ENCODE measurements at places on chromosomes 2 and 18. TPM values are rescaled to one million over a fixed set of nuclear protein-coding genes. Genes with fewer than 3 reads are reported as not detected.

DNA sequence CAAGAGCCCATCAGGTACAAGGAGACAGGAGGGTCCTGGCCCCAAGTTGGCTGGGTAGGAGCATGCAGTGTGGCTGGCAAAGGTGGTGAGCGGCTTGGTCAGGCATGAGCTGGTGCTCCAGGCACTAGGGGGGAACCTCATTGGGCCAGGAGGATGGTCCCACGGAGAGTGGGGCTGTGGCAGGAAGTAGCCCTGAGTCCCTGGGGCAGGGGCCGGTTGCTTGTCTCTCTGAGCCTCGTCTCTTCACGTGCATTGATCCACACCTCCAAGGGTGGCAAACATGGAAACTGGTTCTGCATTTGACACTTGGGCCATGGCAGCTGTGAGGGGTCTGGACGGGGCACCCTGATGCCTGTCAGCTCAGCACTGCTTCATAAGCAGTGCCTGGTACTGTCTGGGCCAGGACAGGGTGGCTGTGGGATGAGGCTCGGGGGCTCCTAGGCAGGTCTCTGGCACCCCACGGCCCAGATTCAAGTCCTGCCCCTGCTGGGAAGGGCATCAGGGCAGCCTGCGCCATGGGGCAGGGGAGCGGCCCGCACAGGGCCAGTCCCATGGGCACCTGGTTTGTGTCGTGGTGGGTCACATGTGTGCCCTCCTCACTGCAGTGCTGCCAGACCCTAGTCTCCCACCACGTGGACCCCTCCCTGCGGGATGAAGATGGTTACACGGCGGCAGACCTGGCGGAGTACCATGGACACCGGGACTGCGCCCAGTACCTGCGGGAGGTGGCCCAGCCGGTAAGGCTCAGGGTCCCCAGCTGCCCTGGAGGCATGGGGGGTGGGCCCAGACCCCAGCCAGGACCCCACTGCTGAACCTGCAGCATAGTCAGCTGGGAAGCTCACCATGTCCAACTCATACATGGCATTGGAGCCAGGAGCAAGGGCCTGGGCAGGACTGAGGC is 16.4 kb downstream of the ESPNL start:
- no peak for DNase-seq

CEBPZOS gene
- 43.5 TPM for total RNA-seq

ACP1 gene
- 155 TPM for total RNA-seq

GRCh38 chr2:7180638-7181370 is 263.6 kb downstream of the RNF144A start:
- no peak for DNase-seq

ACMSD gene
- not detected for total RNA-seq
